ENCODE measurements at places on chromosomes 2 and 18. TPM values are rescaled to one million over a fixed set of nuclear protein-coding genes. Genes with fewer than 3 reads are reported as not detected.
A peak's percentile ranks its signal among the peaks of the same experiment; 100 is the strongest.

The SERPINB12 gene
- polyA plus RNA-seq = not detected

The RNU2-63P gene
- polyA plus RNA-seq = not detected

GRCh38 chr2:101251844-101252407, 760 bp upstream of the CNOT11 start:
- DNase-seq = peak; percentile 38

DNA sequence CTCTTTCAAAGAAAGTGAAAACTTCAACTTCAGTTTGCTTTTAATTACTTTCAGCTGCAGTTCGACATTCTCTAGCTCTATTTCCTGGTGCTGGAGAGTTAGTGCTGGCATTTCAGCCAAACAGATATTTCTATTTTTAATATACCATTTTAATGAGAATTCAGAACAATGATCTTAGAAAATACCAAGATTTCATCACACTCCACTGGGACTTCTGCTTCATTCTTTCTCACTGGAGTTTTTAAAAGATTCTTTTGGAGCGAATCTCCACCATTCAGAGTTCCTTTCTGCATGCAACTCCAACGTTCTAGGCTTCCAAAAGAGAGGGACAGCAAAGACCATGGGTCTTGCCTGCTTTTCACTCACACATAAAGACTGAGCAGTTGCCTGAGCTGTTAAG, 94.2 kb downstream of the CABLES1 start:
- no peak for DNase-seq

DNA sequence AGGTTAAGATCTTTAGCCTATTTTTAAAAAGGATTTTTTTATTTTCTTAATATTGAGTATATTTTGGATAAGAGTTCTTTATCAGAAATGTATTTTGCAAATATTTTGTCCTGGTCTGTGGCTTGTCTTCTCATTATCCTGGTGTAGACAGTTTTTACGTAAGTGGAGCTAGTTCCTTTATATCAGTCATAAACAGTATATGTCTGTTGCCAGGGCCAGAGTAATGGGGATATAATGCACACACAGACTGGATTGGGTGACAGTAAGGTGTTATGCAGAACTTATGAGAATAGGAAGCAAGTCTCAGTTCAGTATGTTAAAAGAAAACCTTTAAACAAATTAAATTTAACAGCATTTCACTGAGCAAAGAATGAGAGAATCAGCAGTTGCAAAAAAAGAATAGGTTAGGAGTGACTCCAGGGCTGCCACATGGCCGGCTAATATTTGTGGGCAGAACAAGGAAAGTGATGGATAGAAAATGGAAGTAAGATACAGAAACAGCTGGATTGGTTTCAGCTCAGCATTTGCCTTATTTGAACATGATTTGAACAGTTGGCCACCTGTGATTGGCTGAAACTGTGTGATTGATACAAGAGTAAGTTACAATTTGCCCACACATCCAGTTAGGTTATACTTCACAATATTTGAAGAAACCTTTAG, 61.1 kb upstream of the ZNG1B start:
- no peak for DNase-seq

- DNase-seq = no peak
Measured at GRCh38 chr2:26612522-26613240, 28.5 kb downstream of the CIB4 start.

DNA sequence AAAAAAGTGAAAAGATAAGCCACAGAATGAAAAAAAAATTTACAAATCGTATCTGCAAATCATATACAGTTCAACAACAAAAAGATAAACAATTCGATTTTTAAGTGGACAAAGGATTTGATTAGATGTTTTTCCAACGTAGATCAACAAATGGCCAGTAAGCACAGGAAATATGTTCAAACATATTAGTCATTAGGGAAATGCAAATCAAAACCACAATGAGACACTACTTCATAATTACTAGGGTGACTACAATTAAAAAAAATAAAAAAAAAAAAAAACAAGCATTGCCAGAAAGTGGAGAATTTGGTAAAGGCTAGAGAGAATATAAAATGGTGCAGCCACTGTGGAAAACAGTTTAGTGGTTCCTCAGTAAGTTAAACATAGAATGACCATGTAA, 38.3 kb upstream of the RNU4ATAC start:
- no peak for DNase-seq

GRCh38 chr2:9030841-9031240, 27.4 kb upstream of the MBOAT2 start:
- no peak for DNase-seq

DNA sequence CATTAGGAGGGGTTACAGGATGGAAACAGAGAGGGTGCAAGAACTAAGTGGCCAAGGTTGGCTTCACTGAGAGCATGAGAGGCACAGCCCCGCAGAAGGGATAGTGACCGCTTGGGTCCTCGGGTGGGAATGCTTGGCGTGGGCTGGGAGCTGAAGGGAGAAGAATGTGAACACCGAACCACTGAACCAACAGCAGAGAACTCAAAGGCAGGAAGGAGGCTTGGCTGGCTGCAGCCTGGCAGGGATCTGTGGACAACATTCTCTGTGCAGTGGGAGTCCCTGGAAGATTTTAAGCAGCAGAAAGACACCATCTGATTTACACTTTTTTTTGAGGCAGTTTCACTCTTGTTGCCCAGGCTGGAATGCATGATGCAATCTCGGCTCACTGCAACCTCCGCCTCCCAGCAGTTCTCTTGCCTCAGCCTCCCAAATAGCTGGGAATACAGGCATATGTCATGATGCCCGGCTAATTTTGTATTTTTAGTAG, 33.9 kb downstream of the SOWAHC start:
- DNase-seq = no peak

- DNase-seq = no peak
Measured at GRCh38 chr18:36476433-36476832, 178.9 kb downstream of the FHOD3 start.

GRCh38 chr2:10240911-10241610, 61.6 kb upstream of the HPCAL1 start:
- peak; percentile 52 for DNase-seq

All from naive thymus-derived CD8-positive, alpha-beta T cell (primary cell).